ENCODE measurements at places on chromosomes 4 and X.

DNA sequence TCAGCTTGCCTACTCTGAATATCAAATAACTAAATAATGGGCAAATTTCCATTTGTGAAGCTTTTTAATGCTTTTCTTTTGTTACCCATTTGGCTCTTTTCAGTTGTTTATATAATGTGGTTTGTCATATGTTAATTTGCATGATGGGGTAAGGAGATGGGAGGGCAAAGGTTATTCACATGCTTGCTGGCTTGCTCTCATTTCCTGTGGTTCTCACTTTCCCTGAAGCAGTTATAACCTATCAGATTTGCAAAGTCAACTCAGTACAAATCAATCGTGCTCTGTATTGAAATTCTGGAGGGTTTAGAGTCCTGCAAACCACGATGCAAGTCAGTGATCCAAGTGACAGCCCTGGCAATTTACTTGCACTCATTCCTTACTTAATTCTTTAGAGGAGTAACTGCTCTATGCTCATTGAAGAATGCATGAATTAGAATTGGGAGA, 711.2 kb downstream of the ADGRL3 start:
- DNase-seq: no peak

DNA sequence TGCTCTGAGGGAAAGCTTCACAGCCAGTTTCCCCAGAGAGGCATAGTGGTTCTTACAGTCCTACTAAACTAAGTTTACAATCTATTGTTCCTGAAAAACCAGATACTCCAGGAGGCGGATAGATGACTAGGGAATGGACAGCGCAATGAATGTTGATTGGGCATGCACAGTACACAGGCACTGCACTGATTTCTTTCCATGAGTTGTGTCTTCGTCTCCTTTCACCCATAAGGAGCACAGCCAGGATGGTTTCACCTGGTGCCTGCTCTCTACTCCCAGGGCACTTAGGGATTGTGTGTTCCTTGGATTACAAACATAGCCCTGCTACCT, 144.9 kb downstream of the PALLD start:
- DNase-seq: no peak

DNA sequence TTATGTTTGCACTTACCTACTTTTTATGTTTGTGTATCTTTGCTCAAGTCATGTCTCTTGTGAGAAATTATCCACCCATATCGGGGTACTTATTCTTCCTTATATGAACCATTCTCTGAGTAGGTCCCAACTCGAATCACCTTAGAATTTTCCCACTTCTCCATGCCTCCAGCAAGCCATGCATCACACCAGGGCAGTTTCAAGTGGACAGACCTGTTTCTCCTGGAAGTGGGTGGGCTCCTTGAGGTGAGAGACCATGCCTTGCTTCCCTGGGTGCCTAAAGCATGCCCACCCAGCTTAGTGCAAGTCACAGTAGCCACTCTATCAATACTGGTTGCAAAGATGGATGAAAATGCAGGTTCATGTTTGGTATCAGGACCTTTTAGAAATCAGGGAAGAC, 187.2 kb downstream of the KIT start:
- no peak for DNase-seq

GRCh38 chrX:2193273-2193592, 307.5 kb downstream of the DHRSX start:
- DNase-seq: no peak

DNA sequence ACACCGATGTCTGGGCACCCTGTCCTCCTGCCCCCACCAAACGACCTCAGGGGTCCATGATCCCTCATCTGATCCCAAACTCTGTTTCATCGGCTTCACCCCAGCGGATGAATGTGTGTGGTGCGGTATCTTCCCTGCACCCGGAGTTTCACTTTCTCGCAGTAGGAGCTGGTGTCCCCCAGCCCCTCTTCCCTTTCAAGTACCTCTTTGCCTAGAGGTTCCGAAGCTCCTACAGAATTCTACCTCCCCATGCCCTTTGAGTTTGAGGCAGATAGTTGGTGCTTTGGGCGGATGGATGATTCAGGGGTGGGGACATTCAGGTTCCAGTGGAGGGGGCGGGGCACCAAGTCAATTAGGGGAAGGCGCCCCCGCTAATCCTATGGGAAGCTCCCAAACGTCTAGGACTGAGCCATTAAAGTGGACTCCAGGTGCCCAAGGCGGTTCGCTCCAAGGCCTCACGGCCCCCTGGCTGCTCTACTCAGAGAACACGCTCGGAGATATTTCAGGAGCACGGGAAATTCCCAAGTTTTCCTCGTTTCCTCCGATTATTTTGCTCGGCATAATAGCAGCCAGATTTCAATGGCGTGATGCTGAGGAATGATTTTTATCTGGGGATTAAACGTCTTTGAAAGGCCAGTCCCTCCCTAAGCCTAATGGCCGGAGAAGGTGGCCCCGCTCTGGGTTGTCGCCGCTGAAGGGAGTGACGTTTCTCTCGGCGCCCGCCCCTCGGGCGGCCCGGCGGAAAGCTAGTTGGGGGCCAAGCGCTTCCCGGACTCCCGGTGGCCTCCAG, 1.3 kb downstream of the MSX1 start:
- DNase-seq: no peak

- no peak for DNase-seq
These were observed 8.5 kb downstream of the RBM47 start for GRCh38 chr4:40621229-40621591.

GRCh38 chr4:84099599-84099998, 399.5 kb downstream of the NKX6-1 start:
- no peak for DNase-seq

- DNase-seq: no peak
These were observed 25.6 kb downstream of the SORBS2 start for GRCh38 chr4:185786422-185786821.

DNA sequence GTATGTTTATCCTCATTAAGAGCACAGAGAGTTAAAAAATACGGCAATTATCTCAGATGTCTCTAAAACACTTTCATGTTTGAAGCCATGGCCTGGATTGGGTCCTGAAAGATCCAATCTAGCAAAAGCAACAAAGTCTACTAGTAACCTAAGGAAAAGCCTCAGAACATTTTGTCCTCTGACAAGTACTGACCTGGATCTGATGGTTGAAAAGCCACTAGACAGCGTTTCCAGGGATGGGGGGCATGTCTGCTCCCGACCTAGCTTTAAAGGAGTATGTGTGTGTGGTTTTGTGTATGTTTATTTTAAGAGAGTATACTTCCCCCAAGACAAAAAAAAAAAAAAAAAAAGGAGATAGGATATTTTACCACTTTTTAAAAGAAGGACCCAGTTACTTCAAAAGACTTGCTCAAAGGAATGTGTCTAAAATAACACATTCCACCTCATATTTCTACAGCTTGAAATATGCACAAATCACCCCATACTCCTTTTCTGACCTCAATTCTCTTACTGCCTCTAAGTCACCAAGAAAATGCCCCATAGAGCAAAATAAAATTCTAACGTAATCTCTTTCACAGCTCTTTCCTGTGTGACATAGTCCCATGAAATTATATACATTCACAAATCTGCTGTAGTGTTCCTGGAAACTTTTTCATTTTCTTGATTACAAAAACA, 189.0 kb upstream of the TTC29 start:
- DNase-seq: no peak

DNA sequence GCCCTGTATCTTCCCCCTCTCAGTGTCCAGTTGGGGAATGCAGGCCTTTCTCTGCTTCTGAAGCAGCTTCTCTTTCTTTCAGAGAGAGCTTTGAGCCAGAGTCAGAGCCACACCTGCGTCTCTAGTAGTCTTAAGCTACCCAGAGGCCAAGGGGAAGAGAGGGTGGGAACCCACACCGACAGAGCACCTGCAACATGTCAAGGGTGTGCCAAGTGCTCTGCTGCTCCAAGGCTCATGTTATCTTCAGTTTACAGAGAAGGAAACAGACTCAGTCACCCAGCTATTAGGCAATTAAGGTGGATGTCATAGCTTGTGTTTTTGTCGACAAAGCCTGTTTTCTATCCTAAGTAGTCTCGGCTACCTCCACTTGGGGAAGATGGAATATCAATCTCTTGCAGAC, 22.7 kb upstream of the RNF212 start:
- DNase-seq: no peak

DNA sequence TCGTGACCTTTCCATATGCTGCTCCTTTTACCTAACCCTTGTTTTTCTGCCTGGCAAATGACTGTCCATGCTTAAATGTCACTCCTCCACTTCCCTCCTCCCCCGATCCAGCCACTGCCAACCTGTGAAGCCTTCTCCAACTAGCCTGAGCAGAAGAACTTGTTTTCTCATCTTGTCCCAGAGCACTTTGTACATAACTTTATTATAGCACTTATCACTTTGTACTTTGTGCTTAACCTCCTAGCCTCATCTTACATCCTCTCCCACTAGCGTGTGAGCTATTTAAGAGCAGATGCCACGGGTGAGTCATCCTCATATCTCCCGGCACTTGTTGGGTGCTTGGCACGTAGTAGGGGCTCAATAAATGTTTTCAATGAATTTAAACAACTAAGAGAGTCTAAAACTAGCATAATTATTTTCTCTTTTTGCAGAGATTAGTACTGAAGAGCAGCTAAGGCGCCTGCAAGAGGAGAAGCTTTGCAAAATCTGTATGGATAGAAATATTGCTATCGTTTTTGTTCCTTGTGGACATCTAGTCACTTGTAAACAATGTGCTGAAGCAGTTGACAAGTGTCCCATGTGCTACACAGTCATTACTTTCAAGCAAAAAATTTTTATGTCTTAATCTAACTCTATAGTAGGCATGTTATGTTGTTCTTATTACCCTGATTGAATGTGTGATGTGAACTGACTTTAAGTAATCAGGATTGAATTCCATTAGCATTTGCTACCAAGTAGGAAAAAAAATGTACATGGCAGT, 46.9 kb downstream of the XIAP start:
- no peak for DNase-seq

- DNase-seq: no peak
These were observed 96.8 kb upstream of the FAT1 start for GRCh38 chr4:186820391-186820891.

- no peak for DNase-seq
These were observed 916 bp upstream of the POU4F2 start for GRCh38 chr4:146637621-146638332.

DNA sequence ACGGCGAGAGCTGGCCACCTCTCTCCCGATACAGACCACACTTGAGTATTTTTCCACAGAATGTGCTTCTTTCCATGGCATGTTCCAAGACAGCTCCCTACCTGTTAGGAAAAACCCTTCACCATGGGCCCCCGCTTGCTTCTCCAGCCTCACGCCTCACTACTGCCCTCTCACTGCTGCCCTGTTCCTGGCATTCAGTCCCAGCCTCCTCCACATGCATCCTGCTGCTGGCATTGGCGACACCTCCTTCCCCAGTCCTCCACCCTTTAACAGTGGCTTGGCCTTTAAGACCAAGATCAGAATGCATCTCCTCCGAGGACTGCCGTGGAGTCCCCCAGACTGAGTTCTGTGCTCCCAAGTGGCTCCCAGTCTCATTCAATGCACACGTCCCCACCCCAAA, 10.7 kb downstream of the PNMA6F start:
- DNase-seq: no peak

- DNase-seq: no peak
These were observed 145.1 kb downstream of the BTC start for GRCh38 chr4:74649193-74649592.

- no peak for DNase-seq
These were observed 280.6 kb upstream of the CLNK start for GRCh38 chr4:10965196-10965595.

- DNase-seq: no peak
These were observed 211.8 kb upstream of the CPEB2 start for GRCh38 chr4:14790494-14790893.

- DNase-seq: no peak
These were observed 148.8 kb downstream of the HS6ST2 start for GRCh38 chrX:132809581-132809980.

GRCh38 chrX:152899111-152899873, 1.4 kb downstream of the ZNF185 start:
- no peak for DNase-seq

DNA sequence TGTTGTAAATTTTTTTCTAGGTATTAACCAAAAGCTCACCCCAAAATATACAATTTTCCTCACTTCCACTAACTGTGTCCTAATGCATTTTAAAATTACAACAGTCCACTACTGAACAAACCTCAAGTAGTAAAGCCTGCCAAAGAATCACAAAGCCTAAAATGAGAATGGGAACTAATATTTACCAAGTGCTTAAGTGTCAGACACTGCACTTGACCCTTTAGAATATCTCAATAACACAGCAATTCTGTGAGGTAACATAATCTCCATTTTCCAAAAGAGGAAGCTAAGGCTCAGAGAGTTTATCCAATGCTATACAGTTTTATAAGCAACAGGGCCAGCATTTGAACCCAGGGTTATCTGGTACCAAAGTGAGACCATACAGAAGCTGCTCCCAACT, 4.9 kb downstream of the SLC9A7 start:
- DNase-seq: no peak

DNA sequence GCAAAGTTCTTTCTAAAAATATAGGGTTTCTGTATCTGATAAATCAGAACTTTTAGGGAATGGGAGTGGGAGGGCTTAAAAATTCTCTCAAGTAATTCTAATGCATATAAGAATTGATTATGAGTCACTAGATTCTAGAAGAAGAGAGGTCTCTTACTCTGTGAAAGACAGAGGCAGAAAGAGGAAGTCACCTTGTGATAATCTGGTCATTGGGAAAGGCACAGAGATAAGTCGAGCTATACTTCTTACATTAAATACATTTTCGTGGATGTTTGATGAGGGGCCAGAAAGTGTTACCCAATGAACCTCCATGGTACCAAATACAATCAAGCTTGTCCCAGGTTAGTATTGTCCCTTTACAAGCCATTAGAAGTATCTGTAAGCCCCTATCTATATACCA, 134.4 kb downstream of the MAD2L1 start:
- DNase-seq: no peak

DNA sequence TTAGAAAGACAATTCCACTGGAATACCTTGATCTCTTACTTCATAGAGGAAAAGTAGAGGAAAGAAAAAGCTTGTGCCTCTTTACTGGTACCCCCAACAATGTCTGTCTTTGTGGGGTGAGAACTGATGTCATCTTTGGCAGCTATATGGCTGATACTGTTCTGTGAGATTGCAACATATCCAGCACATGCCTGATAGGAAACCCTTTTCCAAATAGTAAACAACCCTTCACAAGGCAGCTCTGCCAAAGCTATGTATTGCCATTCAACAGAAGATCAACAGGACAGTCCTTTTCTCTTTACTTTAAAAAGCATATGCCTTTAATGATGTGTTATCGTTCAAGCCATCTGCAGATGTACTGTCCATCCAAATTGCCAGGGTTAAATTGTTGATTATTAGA, 105.9 kb downstream of the IL1RAPL1 start:
- no peak for DNase-seq

- DNase-seq: no peak
These were observed 177.1 kb downstream of the NHS start for GRCh38 chrX:17552044-17552650.

DNA sequence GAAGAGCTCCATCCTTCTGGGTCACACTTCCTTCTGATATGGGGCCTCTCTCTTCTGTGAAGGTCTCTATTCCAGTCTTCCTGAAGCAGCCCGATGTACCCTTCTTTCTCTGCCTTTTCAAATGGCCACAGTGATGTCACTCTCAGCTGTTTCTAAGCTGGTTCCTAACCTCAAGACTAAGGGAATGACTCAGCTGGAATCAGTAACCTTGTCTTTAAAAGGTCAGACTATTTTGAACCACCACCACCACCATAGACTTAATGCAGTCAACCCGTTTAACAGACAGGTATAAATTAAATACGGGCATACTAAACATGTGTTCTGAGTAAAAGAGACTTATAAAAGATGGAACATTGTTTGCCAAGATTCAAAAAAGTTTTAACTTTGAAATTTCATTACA, 121.0 kb downstream of the PPA2 start:
- no peak for DNase-seq

GRCh38 chr4:20317424-20317985, 65.8 kb downstream of the SLIT2 start:
- DNase-seq: no peak
